Suppressor macrophage treated with lipopolysaccharide for 1 hour (primary cell): ENCODE measurements at places on chromosomes 11 and 22.
A peak's percentile ranks its signal among the peaks of the same experiment; 100 is the strongest.

DNA sequence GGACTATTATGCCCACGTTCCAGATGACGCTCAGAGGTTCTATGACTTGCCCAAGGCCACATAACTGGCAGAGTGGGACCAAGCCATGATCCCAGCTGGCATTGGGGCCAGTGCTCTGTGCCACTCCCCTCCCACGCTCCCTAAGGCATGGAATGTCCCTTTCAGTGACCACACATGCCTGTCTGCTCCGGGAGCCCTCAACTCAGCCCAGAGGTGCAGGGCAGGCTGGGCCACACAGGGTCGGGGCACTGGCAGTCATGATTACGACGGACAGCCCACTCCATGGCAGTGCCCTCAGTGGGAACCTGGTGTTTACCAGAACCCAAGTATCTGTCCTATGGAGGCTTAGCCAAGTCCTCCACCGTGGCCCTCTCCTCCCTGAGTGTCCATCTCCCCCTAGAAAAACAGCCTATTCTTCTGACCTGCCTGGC lies 10.0 kb downstream of the RHBDD3 start:
- no peak for DNase-seq

DNA sequence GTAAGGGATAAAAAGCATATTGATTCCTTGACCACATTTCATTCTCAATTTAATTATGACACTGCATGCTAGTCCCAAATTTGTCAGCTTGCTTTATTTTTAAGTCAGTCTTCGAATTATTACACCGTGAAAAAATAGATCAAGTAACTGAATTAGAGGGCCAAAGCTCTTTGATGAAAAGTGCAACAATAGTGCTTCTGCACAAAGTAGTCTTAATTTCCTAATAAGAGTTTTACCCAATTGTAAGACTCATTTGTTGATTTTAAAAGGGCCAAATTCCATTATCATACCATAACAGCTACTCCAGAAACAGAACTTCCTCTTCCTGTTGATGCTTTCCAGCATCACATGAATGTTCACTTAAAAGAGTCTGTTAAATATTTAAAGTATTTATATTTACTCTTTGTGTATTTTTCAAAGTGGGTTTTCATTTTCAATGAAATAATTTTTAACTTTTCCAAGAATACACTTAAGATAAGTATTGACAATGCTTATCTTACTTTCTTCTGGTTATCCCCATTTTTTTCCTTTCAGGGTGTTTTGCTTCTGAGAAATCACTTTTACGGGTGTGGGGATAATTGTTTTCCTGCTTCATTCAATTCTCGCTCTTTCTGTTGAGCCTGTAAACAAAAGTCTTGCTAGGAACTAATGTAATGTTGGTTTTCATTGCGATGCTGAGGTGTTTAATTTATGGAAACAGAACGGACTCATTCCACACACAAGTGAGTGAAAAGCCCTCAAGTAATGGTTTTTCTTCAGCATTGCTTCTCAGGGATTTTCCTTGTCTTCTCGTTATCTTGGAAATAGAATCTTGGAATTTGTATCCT lies 2.1 kb downstream of the ARHGEF12 start:
- no peak for DNase-seq

DNA sequence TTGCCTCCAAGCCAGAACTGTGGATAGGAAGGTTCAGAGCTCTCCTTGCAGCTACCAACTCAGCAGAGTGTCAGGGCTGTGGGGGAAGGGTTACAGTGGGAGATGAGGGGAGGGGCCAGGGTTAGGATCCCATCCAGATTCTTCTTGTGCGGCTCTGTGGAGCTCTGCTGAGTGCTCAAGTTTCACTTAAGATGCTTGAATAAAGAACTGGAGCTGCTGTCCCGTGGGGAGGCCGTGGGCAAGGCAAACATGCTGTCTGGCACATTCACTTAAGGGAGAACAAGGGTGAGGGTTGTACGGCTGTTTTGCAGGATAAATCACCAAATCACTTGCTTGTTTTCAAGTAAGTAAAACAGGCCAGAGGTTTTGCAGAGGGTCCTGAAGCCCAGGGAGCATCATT lies 197.1 kb downstream of the FAM76B start:
- DNase-seq: no peak

GRCh38 chr11:11977206-11977938 lies 31.1 kb downstream of the DKK3 start:
- no peak for DNase-seq

- peak; percentile 18 for DNase-seq
Measured at GRCh38 chr11:73759610-73760134, 1.2 kb downstream of the RAB6A start.

- peak; percentile 17 for DNase-seq
Measured at GRCh38 chr11:13949876-13950275, 12.6 kb upstream of the SPON1 start.

GRCh38 chr11:66718320-66718971 lies 10.6 kb downstream of the SPTBN2 start:
- no peak for DNase-seq

GRCh38 chr11:134266440-134266839 lies 9.7 kb upstream of the GLB1L3 start:
- no peak for DNase-seq

DNA sequence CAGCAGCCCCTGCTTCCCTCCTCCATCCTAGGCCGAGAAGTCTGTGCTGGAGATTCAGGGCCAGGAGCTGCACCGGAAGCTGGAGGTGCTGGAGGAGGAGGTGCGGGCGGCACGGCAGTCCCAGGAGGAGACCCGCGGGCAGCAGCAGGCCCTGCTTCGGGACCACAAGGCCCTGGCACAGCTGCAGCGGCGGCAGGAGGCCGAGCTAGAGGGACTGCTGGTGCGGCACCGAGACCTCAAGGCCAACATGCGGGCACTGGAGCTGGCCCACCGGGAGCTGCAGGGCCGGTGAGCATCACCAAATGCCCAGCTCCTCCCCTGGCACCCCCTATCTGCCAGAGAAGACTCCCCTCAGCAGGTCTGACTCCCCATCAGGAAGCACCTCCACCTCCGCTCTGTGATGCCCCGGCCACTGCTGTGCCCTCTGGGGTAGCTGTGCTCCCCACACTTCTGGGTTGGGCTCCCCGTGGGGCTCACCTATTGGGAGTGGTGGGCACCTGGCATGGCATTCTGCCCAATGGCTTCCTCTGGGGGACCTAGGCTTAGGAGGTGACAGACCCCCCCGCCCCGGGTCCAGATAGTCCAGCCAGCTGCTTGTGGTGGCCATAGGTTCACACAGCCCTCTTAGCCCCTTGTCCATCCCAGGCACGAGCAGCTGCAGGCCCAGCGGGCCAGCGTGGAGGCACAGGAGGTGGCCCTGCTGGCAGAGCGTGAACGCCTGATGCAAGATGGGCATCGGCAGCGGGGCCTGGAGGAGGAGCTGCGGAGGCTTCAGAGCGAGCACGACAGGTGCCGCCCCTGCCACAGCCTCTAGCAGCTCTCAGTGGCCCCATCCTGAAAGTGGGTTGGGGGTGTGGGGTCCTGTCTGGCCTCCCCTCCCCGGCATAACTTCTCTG lies 6.6 kb upstream of the RPS6KA4 start:
- DNase-seq: no peak

DNA sequence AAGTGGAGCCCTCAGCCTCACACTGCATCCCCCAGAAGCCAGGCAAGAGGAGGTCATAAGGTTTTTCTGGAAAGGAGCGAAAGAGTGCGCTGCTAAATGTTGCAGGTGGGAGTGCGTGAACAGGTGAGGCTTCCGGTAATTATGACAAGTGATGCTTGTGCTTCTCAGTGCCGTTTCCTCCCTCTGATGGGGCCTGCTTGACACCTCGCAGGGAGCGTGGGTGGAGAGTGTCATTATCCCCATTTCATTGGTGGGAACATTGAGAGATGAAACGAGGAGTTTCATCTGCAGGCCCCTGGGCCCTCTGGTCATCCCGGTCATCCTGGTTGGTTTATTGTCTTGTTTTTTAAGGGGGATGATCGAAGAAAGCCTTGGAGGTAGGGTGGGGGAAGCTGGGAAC lies 57.5 kb downstream of the BCR start:
- no peak for DNase-seq

- DNase-seq: peak; percentile 76
Measured at GRCh38 chr11:68297812-68298658, 14.4 kb upstream of the LRP5 start.

DNA sequence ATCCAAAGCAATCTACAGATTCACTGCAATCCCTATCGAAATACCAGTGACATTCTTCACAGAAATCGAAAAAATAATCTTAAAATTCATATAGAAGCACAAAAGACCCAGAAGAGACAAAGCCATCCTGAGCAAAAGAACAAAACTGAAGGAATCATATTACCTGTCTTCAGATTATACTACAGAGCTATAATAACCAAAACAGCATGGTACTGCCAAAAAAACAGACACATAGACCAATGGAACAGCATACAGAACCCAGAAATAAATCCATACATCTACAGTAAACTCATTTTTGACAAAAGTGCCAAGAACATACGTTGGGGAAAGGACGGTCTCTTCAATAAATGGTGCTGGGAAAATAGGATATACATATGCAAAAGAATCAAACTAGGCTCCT lies 18.9 kb downstream of the RRP8 start:
- DNase-seq: no peak

- peak; percentile 46 for DNase-seq
Measured at GRCh38 chr11:69172674-69173073, 16.9 kb downstream of the SMIM38 start.
